ENCODE measurements at places on chromosomes 2 and 18.

DNA sequence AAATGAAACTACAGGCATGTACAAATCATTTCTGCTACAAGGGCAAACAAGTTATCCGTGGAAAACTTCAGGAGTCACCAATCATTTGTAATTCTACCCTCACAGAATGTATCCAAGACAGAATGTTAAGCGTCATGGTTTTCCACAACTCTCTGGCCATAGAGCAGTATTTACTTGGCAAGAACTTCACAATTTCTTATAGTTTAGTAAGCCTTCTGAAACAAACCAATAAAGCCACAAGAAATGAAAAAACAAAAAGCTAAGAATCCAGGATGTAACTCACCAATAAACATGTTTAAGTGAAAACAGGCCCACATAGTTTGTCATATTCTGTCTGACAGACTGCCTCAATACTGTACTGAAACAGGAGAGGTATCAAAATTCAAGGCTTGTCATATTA lies 70.3 kb downstream of the LNPK start:
- no peak for ATAC-seq

DNA sequence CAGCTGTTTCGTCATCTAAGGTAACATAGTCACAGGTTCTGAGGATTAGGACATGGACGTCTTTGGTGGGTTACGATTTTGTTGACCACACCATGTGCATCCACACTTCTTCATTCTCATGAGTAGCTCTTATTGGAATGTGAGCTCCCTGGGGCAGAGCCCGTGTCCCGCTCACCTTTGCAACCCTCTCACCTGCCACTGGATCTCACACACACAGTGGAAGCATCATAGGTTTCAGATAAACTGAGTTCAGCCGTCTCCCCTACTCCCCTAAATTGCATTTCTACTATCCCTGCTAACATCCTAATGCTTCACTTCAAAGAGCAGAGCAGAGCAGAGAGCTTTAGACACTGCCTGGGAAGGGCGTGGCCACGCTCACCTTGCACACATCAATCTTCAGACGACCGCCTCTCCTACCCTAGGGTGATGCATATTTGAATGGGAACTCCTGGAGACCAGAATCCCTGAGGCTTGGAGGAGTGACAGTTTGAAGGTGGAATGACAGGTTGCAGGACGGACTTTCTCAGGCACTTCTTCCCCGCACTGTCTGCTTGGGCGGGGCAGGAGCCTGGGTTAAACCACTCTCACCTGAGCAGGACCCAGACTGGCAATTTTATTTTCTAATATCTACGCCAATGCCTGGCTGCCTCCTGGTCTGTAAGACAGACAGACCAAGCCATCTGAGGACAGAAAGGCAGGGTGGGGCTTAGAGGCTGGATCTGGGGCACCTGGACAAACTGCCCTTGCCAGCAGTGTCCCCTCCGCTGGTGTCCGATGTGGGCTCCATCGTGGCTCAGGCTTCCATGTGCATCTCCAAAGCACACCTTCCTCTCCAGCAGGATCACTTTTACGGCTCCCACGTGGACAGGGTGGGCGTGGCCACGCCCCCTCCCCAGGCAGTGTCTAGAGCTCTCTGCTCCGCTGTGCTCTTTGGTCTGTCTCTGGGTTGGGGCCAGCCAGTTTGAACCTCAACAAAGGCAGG lies 229.5 kb upstream of the COPS8 start:
- no peak for ATAC-seq

GRCh38 chr18:5095239-5095638 lies 101.8 kb downstream of the AKAIN1 start:
- ATAC-seq, result no peak

DNA sequence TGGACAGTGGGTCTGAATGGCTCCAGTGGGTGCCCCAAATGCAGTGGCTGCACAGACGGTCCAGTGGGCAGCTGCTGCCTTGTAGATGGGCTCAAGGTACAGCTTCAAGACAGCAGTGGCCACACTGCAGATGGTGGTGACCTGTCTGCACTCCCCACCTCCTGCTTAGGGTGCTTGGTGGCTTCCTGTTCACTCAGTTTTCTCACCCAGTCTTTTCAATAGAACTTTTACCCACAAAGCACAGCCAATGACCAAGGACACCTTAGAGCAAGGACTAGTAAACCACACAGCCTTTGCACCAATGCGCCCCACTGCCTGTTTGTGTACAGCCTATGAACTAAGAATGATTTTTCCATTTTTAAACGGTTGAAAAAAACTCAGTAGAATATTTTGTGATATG lies 34.9 kb downstream of the MEX3C start:
- ATAC-seq, result no peak
